ENCODE measurements at places on chromosomes 2 and 18.

GRCh38 chr18:34219651-34220050 is 5.1 kb downstream of the NOL4 start:
- DNase-seq, result no peak

DNA sequence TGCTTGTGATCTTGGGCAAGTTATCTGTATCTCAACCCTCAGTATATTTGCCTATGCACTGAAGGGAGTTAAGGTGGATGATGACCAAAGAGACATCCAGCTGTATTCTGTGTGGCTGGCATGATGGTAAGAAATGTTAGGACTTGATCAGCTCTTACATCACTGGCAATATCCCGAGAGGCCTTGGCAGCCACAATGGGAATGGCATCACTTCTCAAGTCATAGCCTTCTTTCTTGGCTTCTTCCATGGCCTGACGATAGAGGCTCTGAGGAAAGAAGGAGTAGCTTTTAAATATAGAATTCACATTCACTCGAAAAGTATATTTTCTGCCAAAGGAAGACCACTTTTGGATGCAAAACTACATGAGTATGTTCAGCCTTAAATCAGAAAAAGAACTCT is 113.5 kb downstream of the NEB start:
- no peak for DNase-seq

DNA sequence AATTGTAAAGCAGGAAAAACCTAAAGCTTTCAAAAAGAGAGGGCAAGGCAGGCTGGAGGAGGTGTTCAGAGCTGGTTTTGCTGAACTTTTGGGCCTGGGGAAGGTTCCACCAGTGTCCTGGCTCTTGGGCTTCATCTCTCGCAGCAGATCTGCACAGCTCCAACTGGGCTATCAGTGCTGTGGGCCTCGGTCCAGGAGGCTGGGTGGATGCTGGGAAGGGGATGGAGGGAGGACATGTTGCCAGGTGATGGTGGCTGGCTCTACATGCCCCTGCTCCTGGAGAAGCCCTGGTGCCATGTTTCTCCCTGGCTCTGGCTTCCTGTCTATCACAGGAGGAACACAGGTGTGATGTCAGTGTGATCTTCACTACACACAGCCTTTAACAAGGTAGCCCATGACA is 187.1 kb downstream of the SH3RF3 start:
- DNase-seq, result no peak

GRCh38 chr2:46335391-46336282 is 38.4 kb downstream of the EPAS1 start:
- no peak for DNase-seq

- no peak for DNase-seq
These were observed 6.1 kb upstream of the CCDC102B start for GRCh38 chr18:68791801-68792200.

DNA sequence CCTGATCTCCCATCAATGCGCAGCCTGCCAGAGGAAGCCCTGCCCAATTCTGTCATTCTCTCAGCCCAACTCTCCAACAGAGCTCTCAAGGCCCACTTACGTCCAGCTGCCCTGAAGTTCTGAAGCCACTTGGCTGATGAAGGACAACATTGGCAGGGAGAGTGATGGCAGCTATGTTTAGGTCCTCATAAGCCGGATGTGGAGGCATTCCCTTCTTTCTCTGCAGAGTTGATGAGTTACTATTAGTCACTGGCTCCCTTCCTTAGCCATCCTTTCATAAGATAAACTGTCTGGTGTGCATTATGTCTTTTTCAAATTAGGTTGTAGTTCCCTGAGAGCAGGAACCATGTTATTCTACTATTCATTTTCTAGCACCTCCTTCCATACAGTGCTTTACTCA is 22.5 kb upstream of the TACR1 start:
- DNase-seq, result no peak

GRCh38 chr2:19819097-19820065 is 82.4 kb downstream of the TTC32 start:
- DNase-seq, result no peak

- DNase-seq, result no peak
These were observed 123.2 kb downstream of the RTP5 start for GRCh38 chr2:241992753-241993152.

DNA sequence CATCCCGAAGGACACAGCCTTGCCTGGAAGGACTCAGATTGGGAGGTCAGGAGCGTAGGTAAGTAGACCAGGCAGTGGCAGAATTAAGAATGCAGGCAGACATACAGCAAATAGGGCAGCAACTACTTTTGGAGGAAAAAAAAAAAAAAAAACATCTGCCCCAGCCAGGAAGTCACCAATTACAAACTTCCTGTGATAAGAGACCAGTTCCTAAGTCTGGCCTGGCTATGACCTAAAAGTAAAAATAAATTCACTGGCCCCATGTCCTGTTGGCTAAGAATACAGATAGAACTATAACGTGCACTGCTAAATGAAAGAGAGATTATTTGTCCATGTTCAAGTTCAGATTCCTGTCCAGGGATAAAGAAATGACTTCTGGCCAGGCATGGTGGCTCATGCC is 45.2 kb upstream of the NOSTRIN start:
- no peak for DNase-seq

GRCh38 chr2:134178138-134178877 is 75.6 kb upstream of the MGAT5 start:
- no peak for DNase-seq

Data from thoracic aorta (tissue), 2 donors.